ENCODE measurements at places on chromosomes 5 and 9. TPM values are rescaled to one million over a fixed set of nuclear protein-coding genes. Genes with fewer than 3 reads are reported as not detected.

DNA sequence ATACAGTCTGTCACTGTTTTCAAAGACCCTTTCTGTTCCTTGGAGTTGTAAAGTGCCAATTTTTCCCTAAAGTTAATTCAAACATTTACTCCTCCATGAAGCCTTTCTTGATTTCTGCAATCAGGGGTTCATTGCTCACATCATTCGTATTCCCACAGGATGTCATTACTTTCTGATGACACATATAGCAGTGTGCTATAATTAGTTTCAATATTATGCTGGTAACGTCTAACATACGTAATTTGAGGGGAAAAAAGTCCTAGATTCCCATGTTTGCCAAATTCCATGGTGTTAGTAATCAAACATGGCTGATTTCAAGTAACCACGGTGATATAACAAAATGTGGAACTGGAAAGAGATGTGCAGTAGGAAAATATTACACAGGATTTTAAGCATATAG is 468.2 kb upstream of the MEF2C start:
- peak; percentile 62 for DNase-seq

DNA sequence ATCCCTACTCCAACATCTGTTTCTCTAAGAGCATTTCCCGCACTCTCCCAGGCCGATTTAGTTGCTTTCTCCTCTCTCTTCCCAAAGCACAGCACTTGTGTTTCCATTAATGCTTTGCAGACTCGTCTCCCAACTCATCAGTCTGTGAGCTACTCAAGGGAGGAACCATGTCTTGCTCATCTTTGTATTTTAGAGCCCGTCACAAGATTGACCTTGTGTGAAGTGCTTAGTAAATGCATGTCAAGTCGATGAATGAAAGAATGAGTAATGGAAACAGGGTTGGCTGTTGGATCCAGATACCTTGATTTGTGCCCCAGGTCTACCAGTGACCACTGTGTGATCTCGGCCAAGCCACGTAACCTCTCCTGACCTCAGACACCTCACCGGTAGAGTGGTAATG is 99.3 kb downstream of the KLF4 start:
- DNase-seq: no peak

The SPATA31C1 gene
- total RNA-seq: not detected

The EIF4E1B gene
- not detected for total RNA-seq

- DNase-seq: peak; percentile 6
These were observed 81.2 kb downstream of the ALDH1A1 start for GRCh38 chr9:72871685-72872084.

The RNF183 gene
- total RNA-seq: not detected

The BARHL1 gene
- total RNA-seq: not detected

Data from A172 (cell line).